Activated T-helper 1 cell treated with anti-CD3 and anti-CD28 coated beads, Interleukin-12 subunit alpha, Interleukin-12 subunit beta, Interleukin-2, Interleukin-4 antibody, amounts not matched to agents 30 ng/mL and 10 ng/mL and 1 ng/mL, durations not matched to agents 14 hours and 24 hours and 36 hours (primary cell): ENCODE measurements at places on chromosomes 13 and 19. TPM values are rescaled to one million over a fixed set of nuclear protein-coding genes. Genes with fewer than 3 reads are reported as not detected.

DNA sequence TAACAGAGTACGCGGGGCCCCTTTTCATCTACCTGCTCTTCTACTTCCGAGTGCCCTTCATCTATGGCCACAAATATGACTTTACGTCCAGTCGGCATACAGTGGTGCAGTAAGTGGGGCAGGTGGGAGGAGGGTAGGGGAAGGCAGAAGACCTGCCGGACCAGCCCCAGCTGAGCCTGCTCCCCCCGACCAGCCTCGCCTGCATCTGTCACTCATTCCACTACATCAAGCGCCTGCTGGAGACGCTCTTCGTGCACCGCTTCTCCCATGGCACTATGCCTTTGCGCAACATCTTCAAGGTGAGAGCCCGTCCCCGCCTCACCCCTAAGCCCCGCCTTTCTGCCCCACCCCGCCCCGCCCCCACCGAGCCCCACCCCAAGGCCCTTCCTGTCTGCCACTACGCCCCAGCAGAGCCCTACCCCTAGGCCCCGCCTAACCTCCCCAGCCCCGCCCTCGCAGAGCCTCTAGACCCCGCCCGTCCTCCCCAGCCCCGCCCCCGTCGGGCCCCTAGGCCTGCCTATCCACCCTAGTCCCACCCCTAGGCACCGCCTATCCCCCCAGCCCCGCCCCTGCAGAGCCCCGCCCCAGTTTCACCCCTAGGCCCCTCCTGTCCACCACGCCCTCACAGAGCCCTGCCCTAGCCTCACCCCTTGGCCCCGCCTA lies 7.7 kb downstream of the NDUFB7 start:
- no peak for DNase-seq

DNA sequence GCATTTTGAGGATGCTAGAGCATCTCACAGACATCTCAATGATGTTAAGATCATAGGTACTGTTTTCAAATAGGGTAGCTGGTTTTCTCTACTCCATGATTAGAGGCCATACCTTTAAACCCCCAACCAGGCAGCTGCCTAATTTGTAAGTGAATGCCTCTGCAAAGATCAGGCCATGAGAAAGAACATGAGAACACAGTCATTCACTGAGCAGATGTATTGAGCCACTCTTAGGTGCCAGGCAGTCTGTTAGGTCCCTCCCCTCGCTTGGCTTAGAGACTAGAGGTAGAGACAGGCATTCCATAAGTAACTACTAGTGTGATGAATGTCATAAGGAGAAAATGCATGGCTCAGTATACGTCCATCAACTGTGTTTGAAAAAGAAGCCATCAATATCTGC lies 410.0 kb downstream of the FGF9 start:
- no peak for DNase-seq

DNA sequence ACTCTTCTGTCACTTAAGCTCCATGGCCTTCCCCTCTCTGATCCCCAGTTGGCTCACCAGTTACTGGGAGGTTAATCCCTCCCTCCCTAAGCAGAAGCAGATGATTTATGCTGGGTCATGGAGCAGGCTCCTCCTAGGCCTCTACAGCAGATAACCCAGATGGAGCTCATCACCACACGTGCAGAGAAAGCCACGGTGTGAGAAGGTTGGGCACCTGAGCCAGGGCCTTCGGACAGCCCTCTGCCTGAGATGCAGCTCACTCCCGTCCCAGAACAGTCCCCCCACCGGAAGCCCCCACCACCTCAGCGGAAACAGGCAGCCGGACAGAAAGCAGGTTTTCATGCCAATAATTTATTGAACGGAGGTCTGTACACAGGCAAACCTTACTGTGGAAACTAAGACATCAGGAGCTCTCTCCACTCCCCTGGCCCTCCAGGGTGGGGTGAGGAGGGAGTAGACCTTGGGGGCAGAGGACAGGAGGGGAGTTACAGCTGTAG lies 9.8 kb downstream of the ZNF526 start:
- DNase-seq = no peak

KIR2DL3 gene
- not detected in 2 replicates for total RNA-seq

DNA sequence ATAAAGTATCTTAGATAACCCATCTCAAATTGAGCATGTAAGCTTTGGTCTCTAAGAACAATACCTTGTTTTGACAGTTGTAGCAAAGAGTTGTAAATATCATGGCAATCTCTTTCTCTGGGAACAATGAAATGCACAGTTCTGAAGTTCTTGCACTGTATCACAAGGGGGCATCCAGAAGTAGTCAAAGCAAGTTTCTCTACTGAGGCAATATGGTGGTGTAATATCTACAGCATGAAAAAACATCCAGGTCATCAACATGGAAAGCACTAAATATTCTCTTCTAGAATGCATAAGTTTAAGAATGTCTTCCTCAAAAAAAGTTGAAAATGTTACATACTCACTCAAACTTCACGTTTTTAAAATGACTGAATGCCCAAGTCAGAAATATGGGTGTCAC lies 19.6 kb downstream of the MTMR6 start:
- DNase-seq = no peak

- DNase-seq = no peak
Measured at GRCh38 chr13:51811920-51812451, 8.0 kb upstream of the DHRS12 start.

KLK10 gene
- total RNA-seq = not detected in 2 replicates

- DNase-seq = no peak
Measured at GRCh38 chr19:9552536-9553274, 14.3 kb upstream of the ZNF426 start.

KMT2B gene
- total RNA-seq = 61.9 and 65.2 TPM in 2 replicates

- DNase-seq = no peak
Measured at GRCh38 chr19:1268226-1269064, 687 bp upstream of the CIRBP start.

GRCh38 chr13:100597253-100597652 lies 8.7 kb upstream of the GGACT start:
- no peak for DNase-seq

DNA sequence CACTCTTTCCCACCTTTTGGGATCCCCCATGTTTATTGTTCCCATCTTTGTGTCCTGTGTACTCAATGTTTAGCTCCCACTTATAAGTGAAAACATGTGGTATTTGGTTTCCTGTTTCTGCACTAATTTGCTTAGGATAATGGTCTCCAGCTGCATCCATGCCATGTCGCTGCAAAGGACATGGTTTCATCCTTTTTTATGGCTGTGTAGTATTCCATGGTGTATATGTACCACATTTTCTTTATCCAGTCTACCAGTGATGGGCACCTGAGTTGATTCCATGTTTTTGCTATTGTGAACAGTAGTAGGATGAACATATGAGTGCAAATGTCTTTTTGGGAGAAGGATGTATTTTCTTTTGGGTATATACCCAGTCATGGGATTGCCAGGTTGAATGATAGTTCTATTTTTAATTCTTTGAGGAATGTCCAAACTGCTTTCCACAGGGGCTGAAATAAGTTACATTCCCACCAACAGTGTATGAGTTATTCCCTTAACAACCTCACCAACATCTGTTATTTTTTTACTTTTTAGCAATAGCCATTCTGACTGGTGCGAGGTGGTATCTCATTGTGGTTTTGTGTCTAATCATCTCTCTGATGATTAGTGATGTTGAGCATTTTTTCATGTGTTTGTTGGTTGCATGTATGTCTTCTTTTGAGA lies 55.7 kb upstream of the MEDAG start:
- DNase-seq = no peak

GRCh38 chr19:29060813-29061364 lies 152.1 kb downstream of the UQCRFS1 start:
- DNase-seq = no peak

- no peak for DNase-seq
Measured at GRCh38 chr13:29411481-29411880, 184.0 kb downstream of the SLC7A1 start.

KANK2 gene
- total RNA-seq = 2.7 and 3.9 TPM in 2 replicates

RNF17 gene
- not detected in 2 replicates for total RNA-seq

- DNase-seq = no peak
Measured at GRCh38 chr13:112141643-112142400, 74.9 kb downstream of the SOX1 start.

PRX gene
- total RNA-seq = 0.99 and 1.7 TPM in 2 replicates

DNA sequence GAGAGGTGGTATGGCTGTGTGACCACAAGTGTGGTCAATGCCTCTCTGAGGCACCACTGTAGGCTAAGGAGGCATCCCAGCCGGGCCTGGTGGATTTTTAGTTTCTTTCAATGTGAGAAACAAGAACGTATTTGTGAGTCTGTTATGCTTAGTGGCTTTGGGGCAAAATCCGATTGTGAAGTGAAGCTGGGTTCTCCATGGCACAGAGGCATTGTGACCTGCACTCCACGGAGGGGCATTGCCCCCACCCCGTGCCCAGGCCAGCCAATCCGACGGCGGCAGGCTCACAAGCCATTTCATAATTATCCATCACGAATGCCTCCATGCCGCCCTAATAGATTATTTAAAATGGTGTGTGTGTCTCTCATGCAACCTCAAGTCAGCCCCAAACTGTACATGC lies 151.6 kb downstream of the ZNF536 start:
- DNase-seq = no peak

DNA sequence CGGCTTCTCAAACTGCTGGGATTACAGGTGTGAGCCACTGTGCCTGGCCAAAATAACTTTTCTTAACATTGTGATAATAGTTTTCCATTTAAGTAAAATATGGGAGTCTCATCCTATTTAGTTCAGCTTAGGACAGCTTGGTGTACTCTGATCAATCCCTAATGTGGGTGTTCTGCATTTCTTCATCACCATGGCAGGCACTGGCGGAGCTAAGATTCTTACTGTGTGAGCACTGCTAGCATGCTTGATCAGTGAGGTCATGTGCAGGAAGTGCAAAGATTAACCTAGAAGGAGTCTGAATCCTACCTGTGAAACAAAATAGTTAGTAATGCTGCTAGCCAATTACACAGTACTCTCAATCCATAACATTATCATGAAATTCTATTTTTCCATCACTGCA lies 1684.2 kb upstream of the SLC10A2 start:
- no peak for DNase-seq

ARRDC2 gene
- 45.0 and 46.1 TPM in 2 replicates for total RNA-seq

GRCh38 chr19:51571599-51571998 lies 516 bp downstream of the ZNF175 start:
- no peak for DNase-seq

- no peak for DNase-seq
Measured at GRCh38 chr19:11382898-11383705, 1.0 kb downstream of the EPOR start.

BRSK1 gene
- 7.8 and 8.4 TPM in 2 replicates for total RNA-seq
